Esophagus muscularis mucosa (tissue), 4 donors: ENCODE measurements at places on chromosomes 3 and 15.

DNA sequence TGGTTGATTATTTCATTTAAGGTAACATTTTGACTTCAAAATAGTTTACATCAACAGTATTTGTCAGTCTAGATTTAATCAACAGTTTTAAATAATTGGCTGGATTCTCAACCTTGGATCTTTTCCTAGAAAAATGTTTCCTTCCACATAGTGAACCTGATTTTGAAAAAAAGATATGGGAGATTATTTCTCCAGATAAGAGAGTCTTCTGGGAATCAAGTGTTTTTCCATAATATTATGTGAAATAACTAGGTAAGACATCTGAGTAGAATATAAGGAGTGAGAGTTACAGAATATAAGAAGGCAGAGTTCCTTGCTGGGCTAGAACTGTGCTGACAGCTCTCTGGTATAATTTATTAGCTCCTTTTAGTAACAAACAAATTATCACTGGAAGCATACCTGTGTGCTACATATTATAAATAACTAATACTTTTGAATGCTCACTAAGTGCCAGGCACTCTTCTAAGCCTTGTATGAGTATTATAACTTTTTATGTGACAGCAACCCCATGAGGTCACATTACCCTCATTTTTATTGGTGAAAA, 18.8 kb upstream of the TNFSF10 start:
- peak overlapping the region; percentile 60 for H3K27ac ChIP-seq
- no peak overlapping the region for H3K4me3 ChIP-seq
- no peaks in the 10 kb centered on the region for H3K27me3 ChIP-seq
- no peaks in the 10 kb centered on the region for H3K36me3 ChIP-seq

- no peak for DNase-seq
- no peak overlapping the region for H3K4me3 ChIP-seq
- H3K4me1 ChIP-seq = no peaks in the 10 kb centered on the region
- no peak overlapping the region for H3K27ac ChIP-seq
- H3K36me3 ChIP-seq = peaks cover 44% of the 10 kb centered on the region
Observed at GRCh38 chr3:66386925-66387650, 113.7 kb downstream of the LRIG1 start.

DNA sequence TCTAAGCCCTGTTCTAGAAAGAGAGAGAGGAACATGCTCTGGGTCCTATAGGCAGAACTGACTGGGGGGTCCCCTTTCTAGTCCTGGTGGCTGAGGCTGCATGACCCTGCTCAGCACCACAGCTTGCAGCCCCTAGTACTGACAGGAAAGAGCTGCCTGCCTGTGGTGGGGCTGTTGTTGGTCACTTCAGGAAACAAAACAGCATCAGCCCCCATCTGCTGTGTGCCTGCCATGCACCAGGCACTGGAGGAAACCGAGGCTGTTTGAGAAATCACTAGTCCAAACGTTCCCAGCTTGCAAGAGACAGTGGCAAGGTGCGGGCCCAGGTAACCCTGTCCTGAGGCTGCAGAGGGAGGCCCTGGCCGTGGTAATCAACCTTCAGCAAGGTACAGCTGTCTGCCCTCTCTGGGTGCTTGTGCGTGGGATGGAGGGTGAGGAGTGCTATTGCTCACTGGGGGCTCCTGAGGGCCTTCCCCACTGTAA, 90.6 kb downstream of the IQSEC1 start:
- no peaks in the 10 kb centered on the region for H3K36me3 ChIP-seq
- no peaks in the 10 kb centered on the region for H3K27me3 ChIP-seq
- no peak overlapping the region for H3K4me3 ChIP-seq
- no peak for DNase-seq
- H3K27ac ChIP-seq = no peak overlapping the region

DNA sequence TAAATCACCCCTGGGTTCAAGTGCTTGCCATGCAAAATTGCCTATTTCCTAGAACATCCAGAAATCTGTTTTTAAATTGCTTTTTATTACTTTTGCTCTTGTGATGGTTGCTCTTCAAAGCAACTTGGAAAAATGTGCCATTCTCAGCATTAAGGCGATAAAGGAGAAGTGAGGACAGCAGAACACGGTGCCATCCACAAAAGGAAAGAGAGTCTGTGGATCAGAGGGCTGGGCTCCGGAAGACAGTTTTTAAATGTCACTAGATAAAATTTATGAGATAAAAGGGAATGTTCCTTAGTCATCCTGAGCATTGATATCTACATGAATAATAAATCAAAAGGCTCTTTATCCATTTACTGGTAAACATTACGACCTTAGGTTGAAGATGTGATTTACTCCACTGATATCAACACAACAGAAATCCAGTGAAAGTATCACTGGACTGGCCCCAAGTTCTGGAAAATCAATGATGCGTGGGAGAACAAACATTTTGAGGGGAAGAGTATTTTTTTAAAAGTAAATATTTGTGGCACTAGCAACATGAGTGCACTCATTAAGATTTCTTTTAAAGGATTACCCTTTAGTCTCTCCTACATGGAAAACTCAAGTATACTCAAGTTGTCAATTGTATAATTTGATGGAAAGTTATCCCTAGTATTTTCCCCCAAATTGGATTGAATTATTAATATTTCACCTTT, 554.7 kb downstream of the FHIT start:
- no peaks in the 10 kb centered on the region for H3K27me3 ChIP-seq
- H3K4me1 ChIP-seq = no peaks in the 10 kb centered on the region
- no peaks in the 10 kb centered on the region for H3K36me3 ChIP-seq
- no peak overlapping the region for H3K27ac ChIP-seq
- no peak for DNase-seq
- no peak overlapping the region for H3K4me3 ChIP-seq

DNA sequence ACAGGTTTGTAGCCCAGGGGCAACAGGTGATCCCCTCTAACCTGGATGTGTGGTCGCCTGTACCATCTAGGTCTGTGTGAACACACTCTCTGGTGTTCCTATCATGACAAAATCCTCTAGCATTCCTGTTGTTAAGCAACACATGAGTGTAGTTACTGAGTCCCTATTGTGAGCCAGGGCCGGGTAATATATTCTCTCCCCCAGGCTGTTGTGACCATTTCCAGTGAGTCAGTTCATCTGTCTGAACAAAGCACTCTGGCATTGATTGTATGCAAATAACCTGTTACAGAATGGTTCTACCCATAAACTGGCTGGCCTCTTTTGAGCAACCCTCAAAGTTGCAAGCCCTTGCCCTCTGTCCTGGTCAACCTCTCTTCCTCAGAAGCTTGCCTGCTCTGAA, 2.6 kb upstream of the FLNB start:
- H3K27me3 ChIP-seq = no peaks in the 10 kb centered on the region
- no peak for DNase-seq
- no peaks in the 10 kb centered on the region for H3K36me3 ChIP-seq
- no peak overlapping the region for H3K4me3 ChIP-seq

GRCh38 chr3:122760453-122761271, 33.0 kb downstream of the HSPBAP1 start:
- no peak for DNase-seq
- no peaks in the 10 kb centered on the region for H3K27me3 ChIP-seq
- H3K4me3 ChIP-seq = no peak overlapping the region
- H3K4me1 ChIP-seq = no peaks in the 10 kb centered on the region

DNA sequence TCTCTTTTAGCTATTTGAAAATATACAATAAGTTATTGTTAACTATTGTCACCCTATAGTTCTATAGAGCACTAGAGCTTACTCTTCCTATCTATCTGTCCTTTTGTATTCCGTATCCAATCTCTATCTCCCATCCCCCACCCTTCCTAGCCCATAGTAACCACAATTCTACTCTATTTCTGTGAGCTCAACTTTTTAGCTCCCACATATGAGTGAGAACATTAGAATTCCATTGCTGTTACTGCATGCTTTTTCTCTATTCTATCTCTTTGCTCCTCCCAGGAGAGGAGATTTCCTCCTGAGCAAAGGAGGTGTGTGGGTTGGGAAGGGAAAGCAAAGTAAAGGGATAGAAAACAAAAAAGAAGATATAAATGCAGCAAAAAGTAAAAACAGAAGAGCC, 105.6 kb upstream of the SLC4A7 start:
- H3K36me3 ChIP-seq = no peaks in the 10 kb centered on the region
- H3K27me3 ChIP-seq = no peaks in the 10 kb centered on the region

DNA sequence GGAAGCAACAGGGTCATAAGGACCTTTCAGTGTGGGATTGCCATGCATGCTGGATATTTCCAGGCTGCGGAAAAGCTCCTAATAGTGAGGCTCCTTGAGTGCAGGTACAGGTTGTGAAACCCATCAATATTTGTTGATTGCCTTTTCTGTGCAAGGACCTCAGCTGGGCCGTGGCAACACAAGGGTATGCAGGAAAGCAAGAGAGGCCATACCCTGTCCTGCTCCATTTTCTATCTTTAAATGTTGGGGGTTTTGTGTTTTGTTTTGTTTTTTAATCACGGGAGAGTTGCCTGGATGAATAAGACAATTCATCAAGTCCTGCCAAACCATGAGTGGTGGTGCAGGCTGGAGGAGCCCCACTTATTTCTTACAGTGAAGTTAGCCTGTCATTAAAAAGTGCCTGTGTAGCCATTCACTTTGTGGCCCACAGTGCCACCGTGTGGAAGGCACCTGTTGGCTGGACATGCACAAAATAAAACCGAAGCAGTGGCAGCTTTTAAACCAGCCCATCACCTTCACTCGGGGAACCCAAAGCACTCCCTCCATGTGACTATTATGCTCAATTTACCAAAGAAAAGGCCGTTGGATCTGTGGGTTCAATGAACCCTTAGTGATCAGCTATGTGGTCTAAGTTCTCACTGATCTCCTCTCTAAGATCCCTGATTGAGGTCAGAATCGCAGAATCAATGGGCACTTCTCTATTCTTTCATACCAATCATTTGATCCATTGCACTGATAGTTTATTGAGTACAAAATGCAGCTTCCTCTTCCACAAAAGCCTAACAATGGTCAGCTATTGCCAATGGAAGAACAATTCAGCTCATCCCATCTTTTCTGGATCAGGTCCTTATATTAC, 42.2 kb downstream of the CLDN18 start:
- no peak for DNase-seq
- no peak overlapping the region for H3K4me3 ChIP-seq
- no peak overlapping the region for H3K27ac ChIP-seq
- no peaks in the 10 kb centered on the region for H3K4me1 ChIP-seq
- H3K27me3 ChIP-seq = no peaks in the 10 kb centered on the region

DNA sequence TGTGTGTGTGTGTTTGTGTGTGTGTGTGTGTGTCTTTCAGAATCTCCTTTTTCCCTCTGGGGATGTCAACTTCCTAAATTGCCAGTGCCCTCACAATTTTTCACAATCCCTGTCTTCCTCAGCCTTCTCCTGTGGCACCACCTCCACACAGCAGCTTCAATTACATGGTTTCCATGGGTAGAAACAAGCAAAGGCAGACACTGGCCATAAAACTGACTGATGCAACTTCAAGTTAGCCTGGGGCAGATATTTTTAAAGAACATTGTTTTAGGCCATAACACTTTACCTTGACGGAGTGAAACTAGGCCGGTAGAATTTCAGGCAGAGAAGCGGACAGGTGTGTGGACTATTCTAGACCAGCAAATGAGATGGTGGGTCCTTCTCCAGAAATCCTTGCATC, 405.8 kb upstream of the SUCLG2 start:
- DNase-seq = no peak
- H3K27me3 ChIP-seq = no peaks in the 10 kb centered on the region
- H3K4me3 ChIP-seq = no peak overlapping the region
- no peaks in the 10 kb centered on the region for H3K4me1 ChIP-seq
- no peak overlapping the region for H3K27ac ChIP-seq
- no peaks in the 10 kb centered on the region for H3K36me3 ChIP-seq

DNA sequence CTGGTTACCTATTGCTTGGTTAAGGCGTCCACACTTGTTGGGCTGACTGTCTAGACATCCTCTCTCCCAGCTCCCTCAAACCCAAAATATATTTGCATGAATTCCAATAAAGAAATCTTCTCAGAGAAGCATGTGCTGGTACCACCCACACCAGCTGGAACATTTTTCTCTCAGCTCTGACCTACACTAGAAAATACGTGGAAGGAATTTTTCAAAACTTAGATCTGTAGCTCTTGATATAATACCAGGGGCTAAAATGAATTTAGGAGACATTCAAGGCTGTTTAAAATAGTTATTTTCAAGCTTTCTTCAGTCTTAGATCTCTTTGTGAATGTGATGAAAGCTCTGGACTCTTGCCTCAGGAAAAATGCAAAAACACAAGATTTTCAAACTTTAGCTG, 590.4 kb downstream of the PDCD6IP start:
- H3K36me3 ChIP-seq = no peaks in the 10 kb centered on the region
- no peak overlapping the region for H3K4me3 ChIP-seq

DNA sequence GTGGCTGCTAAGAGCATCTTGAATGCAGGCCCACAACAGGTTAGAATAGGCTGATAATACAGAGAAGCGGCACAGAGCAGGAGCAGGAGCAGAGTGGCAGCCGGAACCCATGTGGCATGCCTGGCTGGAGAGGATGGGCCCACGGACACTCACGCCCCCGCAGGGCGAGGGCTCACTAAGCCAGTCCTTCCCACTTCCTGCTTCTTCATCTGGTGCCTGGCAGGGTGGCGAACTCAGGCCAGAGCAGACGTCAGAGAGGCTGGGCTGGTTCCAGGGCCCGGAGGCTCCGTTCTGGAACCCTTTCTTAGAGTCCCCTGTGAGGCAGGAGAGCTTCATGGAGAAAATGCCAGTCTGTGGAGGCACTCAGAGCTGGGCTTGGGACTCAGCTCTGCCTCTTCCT, 195.1 kb downstream of the NTRK3 start:
- H3K4me1 ChIP-seq = no peaks in the 10 kb centered on the region
- H3K27ac ChIP-seq = no peak overlapping the region
- H3K4me3 ChIP-seq = no peak overlapping the region
- no peaks in the 10 kb centered on the region for H3K27me3 ChIP-seq
- no peaks in the 10 kb centered on the region for H3K36me3 ChIP-seq
- no peak for DNase-seq

DNA sequence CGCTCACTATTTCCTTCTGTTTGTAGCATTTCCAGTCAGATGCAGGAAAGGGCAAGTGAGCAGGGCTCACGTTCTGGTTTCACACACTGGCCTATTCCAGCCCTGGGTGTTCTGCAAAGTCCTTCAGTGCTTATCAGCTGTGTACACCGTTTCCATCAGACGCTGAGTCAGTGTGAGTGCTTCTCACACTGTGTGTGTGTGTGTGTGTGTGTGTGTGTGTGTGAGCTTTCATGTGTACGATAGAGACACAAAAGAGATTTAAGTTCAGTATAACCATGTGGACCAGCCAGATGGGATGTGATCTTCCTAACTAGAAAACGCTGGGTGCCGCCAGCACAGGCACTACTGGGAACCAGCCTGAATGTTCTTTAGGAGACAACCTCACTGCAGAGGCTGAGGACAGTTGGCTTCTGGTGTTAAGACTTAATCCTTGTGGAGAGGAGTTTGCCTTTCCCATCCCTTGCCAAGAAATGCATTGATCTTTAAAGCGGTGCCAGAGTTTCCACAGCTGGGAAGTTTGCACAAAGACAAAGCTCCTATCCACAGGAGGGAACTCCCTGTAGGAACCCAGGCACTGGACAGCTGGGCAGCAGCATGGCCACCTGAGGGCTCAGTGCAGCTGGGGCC, 3.9 kb upstream of the CHSY1 start:
- peaks cover 11% of the 10 kb centered on the region for H3K4me1 ChIP-seq
- no peak overlapping the region for H3K4me3 ChIP-seq
- no peak overlapping the region for H3K27ac ChIP-seq
- no peaks in the 10 kb centered on the region for H3K27me3 ChIP-seq
- DNase-seq = no peak
- H3K36me3 ChIP-seq = no peaks in the 10 kb centered on the region
